Activated CD4-positive, alpha-beta T cell treated with anti-CD3 and anti-CD28 coated beads, Interleukin-2, amount 50 U/mL, for 4 hours (primary cell): ENCODE measurements at places on chromosomes 7 and 10.

- DNase-seq = no peak
Measured at GRCh38 chr7:121938429-121938996, 65.6 kb downstream of the PTPRZ1 start.

DNA sequence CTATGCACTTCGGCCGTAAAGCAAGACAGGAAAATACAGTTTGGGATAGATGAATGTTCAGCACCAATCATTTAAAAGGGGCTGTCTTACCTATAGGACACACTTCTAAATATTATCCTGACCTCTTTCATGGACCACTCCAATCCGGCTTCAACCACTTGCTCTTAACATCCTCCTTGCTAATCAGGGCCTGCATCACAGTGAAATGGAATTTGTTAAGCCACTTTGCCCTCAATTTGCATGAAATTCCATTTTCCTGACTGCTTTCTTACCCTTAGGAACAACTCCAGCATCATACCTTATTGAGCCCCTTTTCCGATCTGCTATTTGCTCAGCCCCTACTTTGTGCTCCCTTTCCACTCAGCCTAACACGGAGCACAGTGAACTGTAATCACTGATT, 667.3 kb downstream of the PHTF2 start:
- no peak for DNase-seq

GRCh38 chr7:47669178-47669891, 87.4 kb upstream of the TNS3 start:
- no peak for DNase-seq

DNA sequence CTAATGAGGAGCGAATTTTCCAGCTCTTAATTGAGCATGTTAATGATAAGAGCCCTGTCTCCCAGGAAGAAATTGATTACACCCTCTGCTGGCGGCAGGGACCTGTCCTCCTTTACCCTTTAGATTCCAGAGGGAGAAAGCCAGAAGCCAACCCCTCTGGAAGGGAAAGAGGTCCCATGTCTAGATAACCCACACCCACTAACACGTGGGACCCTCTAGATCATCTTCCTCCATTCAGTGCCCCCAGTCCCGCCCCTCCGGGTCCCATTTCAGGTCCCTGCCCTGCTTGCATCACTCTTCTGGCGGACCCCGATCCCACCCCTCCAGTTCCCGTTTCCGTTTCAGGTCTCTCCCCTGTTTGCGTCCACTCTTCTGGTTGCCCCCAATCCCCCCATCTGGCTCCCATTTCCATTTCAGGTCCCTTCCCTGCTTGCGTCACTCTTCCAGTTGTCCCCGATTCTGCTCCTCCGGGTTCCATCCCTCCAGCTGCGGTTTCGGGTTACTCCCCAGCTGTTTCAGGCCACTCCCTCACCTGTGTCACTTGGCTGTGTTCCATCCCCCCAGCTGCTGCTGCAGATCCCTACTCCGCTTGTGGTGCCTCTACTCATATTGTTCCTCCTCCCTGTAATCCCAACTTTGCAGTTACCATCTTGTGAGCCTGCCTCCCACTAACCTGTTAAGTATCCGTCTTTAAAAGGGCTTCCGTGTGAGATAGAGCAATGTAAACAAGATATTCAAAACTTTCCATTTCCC, 202.4 kb downstream of the SH2D4B start:
- DNase-seq = no peak

- no peak for DNase-seq
Measured at GRCh38 chr10:117240621-117241529, at the start of gene SLC18A2. Gene SLC18A2 (plus strand): TSS chr10:117241114. CDS start chr10:117241694, 580 bp downstream.

- no peak for DNase-seq
Measured at GRCh38 chr7:19674266-19674960, 34.4 kb downstream of the POLR1F start.

- no peak for DNase-seq
Measured at GRCh38 chr7:2713370-2713769, 25.4 kb downstream of the AMZ1 start.

DNA sequence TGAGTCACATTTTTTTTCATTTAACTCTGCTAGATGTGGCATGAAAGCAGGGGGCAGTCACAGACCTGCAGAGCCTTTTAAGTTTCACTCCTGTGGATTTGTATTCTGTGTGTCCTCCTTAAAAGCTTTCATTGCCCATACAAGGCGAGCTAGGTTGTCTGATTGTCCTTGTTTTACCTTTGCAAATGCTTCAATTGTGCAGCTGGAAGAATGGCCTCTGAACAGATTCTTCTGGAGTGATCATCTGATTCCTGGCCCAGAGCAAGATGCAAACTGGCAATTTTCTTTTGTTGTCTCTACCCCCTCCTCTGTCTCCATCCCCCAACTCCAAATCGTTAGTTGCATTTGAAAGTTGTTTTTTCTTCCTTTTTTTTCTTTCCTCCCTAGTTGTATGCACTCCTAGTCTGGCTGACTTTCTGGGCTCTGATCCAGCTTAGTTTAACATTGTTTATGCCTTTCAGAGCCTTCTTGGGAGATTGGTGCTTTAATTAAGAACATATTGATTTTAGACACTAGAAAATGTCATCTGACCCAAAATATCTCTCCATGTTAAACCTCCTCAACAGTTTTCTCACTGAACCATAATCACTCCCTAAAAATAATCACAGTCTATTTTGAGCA, 150.2 kb downstream of the REEP3 start:
- DNase-seq = no peak

GRCh38 chr7:105016709-105017656, 3.0 kb downstream of the KMT2E start:
- DNase-seq = no peak

- no peak for DNase-seq
Measured at GRCh38 chr10:118473305-118473960, 122.0 kb downstream of the PRLHR start.

- no peak for DNase-seq
Measured at GRCh38 chr10:104327745-104328645, 10.3 kb downstream of the ITPRIP start.

DNA sequence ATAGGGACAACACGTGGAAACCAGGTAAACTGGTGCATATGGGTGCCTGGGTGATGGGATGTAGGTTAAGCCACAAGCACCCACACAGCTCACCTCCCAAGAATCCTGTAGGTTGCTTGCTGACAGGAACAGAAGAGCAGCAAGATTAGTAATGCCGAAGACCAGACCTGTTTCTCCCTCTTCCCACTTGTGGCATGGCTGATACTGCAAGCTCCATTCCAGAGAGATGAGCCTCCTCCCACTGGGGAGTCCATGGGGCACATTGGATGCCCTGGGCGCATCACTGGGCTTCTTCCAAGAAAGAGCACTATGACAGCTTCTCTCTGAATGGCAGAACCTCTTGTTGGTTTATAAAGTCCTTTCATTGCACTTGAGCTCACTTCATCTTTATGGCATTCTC, 44.4 kb upstream of the LOXL4 start:
- no peak for DNase-seq

DNA sequence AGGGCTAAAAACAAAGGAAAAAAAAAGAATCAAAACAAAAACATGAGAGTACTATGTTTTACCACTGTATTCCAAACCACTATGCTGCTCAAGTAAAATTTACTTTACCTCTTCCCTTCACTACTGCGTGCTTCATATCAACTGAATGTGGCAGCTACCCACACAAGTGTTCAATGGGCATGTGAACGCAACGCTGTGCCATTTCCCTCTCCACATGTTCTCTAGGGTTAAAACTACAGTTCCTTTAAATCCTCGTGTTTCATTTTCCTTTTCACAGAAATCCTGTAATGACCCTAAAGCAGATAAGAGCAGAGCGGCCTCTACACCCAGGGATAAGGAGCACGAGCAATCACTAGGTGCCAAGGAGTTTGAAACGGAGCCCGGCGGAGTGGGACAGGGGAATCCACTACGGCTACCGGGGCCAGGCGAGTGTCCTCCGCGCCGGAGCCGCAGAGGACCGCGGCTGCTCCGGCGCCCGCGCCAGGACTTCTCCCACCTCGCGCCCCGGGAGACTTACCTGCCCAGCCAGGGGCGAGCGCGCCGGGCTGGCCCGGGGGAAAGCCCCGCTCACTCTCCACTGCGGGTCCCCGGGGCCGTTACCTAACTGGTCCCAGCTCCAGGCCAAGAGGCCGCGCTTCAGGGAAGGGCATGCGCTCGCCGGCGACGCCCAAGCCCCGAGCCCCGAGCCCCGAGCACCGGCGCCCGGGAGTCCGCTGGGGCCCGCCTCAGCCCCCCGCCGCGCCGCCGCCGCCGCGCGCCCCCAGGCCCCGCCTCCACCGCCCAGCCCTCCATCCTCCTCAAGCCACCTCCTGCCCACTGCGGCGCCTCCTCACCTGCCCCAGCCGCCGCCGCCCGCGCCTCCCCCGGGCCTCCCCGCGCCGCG, 711 bp downstream of the NAMPT start:
- DNase-seq = peak; percentile 59

GRCh38 chr10:79105150-79105739, 36.5 kb downstream of the ZMIZ1 start:
- DNase-seq = no peak

DNA sequence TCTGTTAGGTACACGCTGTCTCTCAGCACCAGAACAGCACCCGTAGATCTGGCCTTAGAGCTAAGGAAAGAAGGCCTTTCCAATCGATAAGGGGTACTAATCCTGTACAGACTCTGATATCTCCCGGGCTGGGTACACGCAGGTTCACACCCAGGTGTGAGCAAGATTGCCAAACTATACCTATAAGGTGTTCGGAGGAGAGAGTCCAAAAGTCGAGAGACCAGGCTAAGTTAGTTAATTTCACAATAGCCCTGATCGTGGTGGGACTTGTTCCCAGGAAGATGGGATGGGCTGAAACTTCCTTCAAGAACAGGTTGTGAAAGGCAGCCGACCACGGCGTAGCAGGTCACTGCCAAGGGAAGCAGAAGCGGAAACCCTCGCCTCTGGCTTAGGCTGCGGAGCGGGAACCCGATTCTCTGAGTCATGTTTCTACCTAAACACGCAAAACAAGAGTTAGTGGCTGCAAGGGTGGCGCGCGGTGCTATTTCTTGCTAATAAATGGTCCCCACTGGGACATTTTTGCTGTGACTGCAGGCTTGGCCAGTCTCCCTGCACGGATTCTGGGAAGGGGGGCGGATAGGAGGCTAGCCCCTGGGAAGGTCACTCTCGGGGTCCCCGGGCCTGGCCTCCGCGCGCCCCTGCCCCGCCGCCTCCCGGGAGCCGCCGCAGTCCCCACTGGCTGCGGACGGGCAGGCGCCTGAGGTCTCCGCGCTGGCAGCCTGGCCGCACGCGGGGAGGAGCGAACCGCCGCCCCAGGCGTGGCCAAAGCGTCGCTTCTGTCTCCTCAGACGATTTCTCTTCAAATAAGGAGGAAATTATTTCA, 75.4 kb upstream of the PDSS1 start:
- DNase-seq = no peak

DNA sequence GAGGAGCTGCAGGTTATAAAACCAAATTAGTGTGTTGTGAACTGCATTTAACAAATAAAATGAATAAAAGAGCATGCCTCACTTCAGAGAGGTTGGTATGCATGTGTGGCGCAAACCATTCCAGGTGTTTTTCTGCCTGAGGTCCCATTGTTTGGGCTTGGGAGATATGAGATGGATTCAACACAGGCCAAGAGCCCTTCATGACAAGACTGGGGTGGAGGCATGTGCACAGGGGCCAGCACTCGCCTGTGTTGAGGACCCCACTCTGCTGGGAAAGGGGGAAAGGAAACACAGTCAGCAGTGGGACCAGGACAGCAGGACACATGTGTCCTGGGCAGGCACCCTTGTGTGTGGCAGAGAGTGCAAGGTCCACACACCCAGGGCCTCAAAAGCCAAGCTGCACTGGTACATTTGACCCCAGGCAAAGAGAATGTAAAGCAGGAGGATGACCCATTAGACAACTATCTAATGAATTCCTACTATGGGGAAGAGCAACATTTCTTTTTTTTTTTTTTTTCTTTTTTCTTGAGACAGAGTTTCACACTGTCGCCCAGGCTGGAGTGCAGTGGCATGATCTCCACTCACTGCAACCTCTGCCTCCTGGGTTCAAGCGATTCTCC, 9.2 kb upstream of the SLC18A3 start:
- DNase-seq = no peak

- no peak for DNase-seq
Measured at GRCh38 chr10:132167041-132167674, 19.6 kb upstream of the DPYSL4 start.

GRCh38 chr10:102368077-102368476, 27.4 kb upstream of the NFKB2 start:
- DNase-seq = no peak

- DNase-seq = no peak
Measured at GRCh38 chr10:69004821-69005220, 16.2 kb downstream of the KIFBP start.

DNA sequence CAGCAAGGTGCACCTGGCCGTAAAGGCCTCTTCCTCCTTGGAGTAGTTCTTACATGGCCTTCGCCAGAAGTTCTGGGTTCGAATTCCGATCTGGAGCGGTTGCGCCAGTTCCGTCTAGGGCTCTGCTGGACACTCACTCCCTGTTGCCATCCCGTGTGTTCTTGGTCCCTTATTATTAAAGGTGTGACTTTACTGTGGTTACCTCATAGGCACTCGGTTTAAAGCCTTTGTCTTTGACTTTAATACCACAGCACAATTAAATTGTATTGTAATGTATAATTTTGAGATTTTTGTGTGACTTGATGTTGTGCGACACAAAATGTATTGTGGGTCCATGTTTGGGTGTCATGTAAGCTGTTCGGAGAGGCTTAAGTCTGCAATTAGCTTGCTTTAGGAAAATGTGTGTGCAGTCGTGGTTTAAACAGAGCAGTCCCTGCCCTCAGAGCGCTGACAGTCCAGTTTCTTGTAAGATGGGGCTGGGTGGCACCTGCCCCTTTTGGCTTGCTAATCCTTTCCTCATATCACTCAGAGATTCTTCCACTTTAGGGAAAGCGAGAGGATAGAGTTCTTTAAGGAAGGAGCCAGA, 919 bp downstream of the INPP5F start:
- no peak for DNase-seq

DNA sequence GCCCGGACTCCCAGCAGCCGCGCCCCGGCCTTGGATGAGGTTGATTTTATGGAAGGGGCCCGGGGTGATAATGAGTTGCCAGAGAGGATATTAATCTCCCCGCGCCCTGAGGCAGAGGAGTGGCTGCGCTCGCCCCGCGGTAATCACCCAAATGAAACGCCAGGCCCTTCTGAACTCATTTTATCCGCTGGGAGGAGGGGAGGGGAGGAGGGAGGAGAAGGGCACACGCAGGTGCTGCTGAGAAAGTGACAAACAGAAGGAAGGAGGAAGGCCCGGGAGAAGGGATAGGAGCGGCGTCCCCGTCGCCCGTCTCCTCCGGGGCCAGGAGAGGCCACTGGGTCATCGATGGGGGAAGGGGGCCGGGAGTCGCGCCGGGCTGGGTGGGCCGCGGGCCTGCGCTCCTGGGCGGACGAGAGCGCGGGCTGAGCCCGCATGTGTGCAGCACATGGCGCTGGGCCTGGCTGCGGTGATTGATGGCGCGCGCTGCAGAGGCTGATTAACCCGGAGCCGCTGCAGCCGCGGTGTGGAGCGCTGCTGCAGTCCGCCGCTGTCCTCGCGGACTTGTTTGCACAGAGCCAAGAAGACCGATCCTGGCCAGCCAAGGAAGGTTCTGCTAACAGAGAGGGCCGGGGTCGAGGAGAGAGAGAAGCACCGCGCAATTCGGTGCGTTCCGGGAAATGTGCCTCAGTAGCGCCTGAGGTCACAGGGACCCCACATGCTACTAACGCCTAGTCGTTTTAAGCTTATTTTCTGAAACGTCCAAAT, 6.5 kb downstream of the MNX1 start:
- no peak for DNase-seq
